ENCODE measurements at places on chromosomes 7 and 10. TPM values are rescaled to one million over a fixed set of nuclear protein-coding genes. Genes with fewer than 3 reads are reported as not detected.
A peak's percentile ranks its signal among the peaks of the same experiment; 100 is the strongest.

The BUD23 gene
- 231 TPM for total RNA-seq

DNA sequence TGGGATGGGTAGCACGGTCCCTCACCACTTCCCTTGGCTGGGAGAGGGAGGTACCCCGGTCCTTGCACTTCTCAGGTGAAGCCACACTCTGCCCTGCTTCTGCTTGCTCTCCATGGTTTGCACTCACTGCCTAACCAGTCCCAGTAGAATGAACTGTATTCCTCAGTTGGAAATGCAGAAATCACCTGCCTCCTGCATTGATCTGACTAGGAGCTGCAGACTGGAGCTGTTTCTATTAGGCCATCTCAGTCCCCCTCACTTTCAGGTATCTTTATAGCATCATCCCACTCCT lies 264.9 kb downstream of the ZWINT start:
- no peak for DNase-seq

- DNase-seq, result peak; percentile 55
Measured at GRCh38 chr7:100604028-100604975, 2.1 kb downstream of the PCOLCE start.

- DNase-seq, result no peak
Measured at GRCh38 chr7:28524978-28525377, 112.7 kb downstream of the CREB5 start.

DNA sequence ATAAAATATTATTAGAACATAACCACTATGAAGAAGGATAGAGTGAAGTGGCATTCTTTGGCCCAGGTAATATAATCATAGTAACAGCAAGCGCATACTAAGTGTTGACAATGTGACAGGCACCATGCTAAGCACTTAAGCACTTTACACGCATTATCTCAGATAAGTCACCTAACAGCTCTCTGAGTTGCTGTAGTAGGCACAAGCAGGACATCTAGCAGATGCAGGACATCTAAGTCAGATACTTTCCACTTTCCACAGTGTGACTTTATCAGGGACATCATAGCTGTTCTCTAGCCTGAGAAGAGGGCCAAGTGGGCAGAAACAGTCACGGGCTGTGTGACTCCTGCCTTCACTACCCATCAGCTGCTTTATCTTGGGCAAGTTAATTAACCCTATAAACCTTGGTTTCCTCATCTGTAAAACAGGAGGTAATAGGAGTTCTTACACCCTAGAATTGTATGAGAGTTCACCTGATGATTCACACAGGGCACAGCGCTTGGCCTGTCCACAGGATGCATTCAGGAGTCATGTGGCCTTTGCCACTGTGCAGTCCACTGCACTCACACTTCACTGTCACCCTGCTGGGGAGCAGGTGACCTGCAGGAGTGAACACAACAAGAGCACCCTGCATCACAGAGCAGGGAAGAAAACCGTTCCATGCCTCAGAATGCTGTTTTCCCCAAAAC lies 12.5 kb downstream of the LIPA start:
- no peak for DNase-seq

DNA sequence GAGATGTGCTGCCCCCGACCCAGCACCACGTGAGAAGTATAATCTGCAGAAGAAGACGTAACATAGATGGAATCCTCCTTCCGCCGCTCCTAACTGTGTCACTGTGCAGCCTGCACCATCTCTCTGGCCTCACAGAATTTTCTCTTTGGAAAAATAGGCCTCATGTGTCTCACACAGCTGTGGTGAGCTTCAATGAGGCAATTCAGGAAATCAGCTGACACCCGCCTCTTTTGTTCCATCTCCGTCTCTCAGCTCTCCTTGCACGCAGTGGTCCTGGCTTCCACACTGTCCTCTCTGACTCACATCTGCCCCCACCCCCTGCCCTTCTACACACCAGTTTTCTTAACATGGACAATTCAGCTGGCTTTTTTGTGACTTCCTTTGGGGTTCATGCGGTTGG lies 7.2 kb downstream of the C10orf90 start:
- DNase-seq, result no peak

DNA sequence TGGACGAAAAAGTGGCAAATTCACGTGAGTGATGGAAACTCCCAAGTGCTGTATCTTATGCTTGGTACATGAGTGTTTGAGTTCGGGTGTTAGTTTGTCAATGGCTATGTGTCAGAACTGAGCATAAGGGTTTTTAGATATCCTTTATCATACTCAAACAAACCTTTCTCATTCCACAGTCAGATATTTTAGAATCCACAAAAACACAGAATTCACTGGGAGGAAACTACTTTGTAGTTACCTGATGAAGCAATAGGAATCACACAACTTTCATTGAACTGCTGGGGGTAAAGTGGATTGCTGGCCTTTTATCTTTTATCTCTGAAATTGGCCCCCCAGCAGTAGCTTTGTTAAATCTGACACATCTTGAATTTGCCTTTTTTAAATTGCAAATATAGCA lies 64.0 kb downstream of the DKK1 start:
- no peak for DNase-seq

DNA sequence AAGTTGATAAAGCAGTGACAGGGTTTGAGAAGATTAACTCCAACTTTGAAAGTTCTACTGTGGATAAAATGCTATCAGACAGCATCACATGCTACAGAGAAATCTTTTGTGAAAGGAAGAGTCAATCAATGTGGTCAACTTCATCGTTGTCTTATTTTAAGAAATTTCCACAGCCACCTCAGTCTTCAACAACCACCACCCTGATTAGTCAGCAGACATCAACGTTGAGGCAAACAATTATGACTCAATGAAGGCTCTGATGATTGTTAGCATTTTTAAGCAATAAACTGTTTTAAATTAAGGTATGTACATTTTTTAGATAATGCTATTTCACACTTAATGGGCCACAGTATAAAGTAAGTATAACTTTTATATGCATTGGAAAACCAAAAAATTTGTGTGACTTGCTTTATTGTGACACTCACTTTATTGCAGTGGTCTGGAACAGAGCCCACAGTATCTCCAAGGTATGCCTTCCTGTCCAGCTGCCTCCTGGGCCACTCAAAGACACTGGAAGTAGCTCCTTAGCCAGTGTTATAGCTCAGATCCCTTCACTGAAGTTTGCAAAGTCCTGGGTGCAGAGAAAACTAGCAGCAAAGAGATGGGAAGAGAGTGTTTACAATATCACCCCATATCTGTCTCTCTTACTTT lies 293.1 kb downstream of the ARHGAP12 start:
- DNase-seq, result no peak

- no peak for DNase-seq
Measured at GRCh38 chr10:86944471-86944870, 12.9 kb downstream of the MMRN2 start.
